Activated CD4-positive, alpha-beta T cell treated with anti-CD3 and anti-CD28 coated beads, Interleukin-2, amount 10 ng/mL, durations not matched to agents 7 days and 5 days (primary cell): ENCODE measurements at places on chromosomes 5 and 9. TPM values are rescaled to one million over a fixed set of nuclear protein-coding genes. Genes with fewer than 3 reads are reported as not detected.

DNA sequence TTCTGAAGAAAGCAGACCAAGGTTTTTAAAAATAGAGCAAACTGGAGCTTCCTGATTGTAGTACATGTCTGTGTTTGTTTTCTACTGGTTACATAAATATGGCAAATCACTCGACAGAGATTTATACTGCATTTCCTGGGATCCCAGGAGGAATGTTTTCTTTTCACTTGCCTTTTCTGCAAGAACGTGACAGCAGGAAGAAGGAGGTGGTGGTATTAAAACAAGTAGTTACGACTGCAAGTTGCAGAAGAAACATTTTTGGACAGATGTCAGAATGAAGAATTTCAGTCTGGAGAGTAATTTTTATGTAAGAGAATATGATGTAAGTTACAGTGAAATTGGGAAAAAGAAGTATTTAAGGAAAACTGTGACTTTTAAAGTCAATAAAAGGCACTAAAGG is 253.7 kb upstream of the NFIL3 start:
- no peak overlapping the region for H3K4me3 ChIP-seq
- H3K27me3 ChIP-seq = peaks cover 52% of the 10 kb centered on the region
- no peak overlapping the region for H3K27ac ChIP-seq

DNA sequence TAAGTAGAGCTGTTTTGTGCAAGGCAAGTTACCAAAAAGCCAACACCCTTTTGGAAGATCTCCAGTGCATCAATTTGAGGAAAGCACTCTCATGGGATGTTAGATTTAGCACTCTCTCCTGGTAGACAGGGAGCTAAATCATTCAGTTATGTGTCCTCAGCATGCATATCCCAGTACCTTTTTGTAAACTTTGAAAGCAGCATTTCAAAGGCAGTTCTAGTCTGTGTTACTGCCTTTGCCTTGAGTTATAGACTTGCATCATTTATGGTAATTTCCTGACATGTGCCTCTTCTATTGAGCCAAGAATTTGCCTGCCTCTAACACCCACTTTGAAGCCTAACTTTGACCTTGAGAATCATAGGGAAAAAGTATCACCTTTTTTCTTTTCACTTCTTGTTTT is 120.6 kb downstream of the KIF4B start:
- peaks cover 14% of the 10 kb centered on the region for H3K27me3 ChIP-seq
- no peak overlapping the region for H3K27ac ChIP-seq
- no peaks in the 10 kb centered on the region for H3K4me1 ChIP-seq
- no peak overlapping the region for H3K4me3 ChIP-seq
- DNase-seq = no peak
- H3K36me3 ChIP-seq = no peaks in the 10 kb centered on the region

GRCh38 chr5:149518620-149519019 is 32.6 kb downstream of the CSNK1A1 start:
- H3K27ac ChIP-seq = no peak overlapping the region
- H3K36me3 ChIP-seq = peaks cover 48% of the 10 kb centered on the region
- no peak for DNase-seq
- no peaks in the 10 kb centered on the region for H3K27me3 ChIP-seq

GRCh38 chr5:33118761-33119415 is 321.9 kb upstream of the TARS1 start:
- no peaks in the 10 kb centered on the region for H3K4me1 ChIP-seq
- H3K27me3 ChIP-seq = no peaks in the 10 kb centered on the region
- H3K4me3 ChIP-seq = no peak overlapping the region

- DNase-seq = no peak
- H3K4me1 ChIP-seq = peaks cover 4% of the 10 kb centered on the region
- H3K4me3 ChIP-seq = no peak overlapping the region
- no peak overlapping the region for H3K27ac ChIP-seq
Observed at GRCh38 chr5:10789021-10789420, 28.0 kb upstream of the DAP start.

GRCh38 chr9:78677326-78677725 is 380.4 kb downstream of the PSAT1 start:
- H3K4me3 ChIP-seq = no peak overlapping the region
- H3K4me1 ChIP-seq = no peaks in the 10 kb centered on the region
- no peaks in the 10 kb centered on the region for H3K36me3 ChIP-seq
- no peaks in the 10 kb centered on the region for H3K27me3 ChIP-seq

The AIF1L gene
- 0.37 TPM for total RNA-seq

- no peak for DNase-seq
- H3K27ac ChIP-seq = no peak overlapping the region
- peaks cover 2% of the 10 kb centered on the region for H3K36me3 ChIP-seq
- H3K4me1 ChIP-seq = peaks cover 19% of the 10 kb centered on the region
- no peak overlapping the region for H3K4me3 ChIP-seq
Observed at GRCh38 chr5:123089914-123090660, 1.0 kb downstream of the PRDM6 start.

The ANXA2R gene
- 29.5 TPM for total RNA-seq

- H3K27me3 ChIP-seq = no peaks in the 10 kb centered on the region
- H3K27ac ChIP-seq = no peak overlapping the region
- H3K4me1 ChIP-seq = peaks cover 7% of the 10 kb centered on the region
- H3K36me3 ChIP-seq = no peaks in the 10 kb centered on the region
- no peak overlapping the region for H3K4me3 ChIP-seq
- no peak for DNase-seq
Observed at GRCh38 chr9:121634329-121635261, 16.8 kb upstream of the DAB2IP start.

DNA sequence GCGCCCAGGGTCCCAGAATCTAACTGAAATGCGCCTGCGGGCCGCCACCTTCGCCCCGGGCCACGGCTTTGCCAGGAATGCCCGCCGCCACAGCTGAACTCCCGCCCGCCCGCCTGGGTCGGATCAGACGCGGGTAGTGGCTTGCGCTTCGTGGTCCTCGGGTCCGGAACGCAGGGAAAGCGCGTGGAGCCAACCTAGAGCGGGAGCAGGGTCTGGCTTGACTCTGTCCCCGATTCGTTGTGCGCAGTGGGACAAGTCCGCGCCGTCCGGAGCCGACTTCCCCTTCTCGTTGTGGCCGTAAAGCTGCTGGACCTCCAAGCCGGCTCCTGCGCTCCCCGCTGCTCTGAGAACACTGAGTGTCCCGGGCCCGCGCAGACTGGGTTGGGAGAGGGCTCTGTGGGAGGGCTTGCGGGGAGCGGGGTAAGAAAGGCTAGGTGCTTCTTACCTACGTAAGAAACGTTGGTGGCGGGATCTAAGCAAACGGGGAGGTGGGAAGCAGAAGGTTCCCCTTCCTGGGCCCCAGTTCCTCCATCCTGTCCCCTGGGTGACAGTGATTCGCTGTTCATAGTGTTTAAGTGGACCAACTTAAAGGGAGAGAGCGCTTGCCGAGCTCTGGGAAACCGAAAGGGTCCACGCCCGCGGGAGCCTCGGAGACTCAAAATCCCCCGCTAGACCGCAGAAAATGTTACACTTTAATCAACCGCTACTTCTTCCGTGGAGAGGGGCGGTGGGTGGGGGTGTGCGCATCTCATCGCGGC is 4.4 kb upstream of the FOXE1 start:
- peaks cover 81% of the 10 kb centered on the region for H3K27me3 ChIP-seq
- H3K4me1 ChIP-seq = peaks cover 22% of the 10 kb centered on the region
- no peak for DNase-seq
- H3K36me3 ChIP-seq = no peaks in the 10 kb centered on the region

- no peaks in the 10 kb centered on the region for H3K27me3 ChIP-seq
- DNase-seq = no peak
- H3K4me3 ChIP-seq = no peak overlapping the region
- H3K36me3 ChIP-seq = no peaks in the 10 kb centered on the region
- no peak overlapping the region for H3K27ac ChIP-seq
Observed at GRCh38 chr5:178174456-178174855, 12.7 kb downstream of the GMCL2 start.
